ENCODE measurements at places on chromosomes 11 and 22. TPM values are rescaled to one million over a fixed set of nuclear protein-coding genes. Genes with fewer than 3 reads are reported as not detected.

BBS1 gene
- total RNA-seq: 17.7 TPM

DNA sequence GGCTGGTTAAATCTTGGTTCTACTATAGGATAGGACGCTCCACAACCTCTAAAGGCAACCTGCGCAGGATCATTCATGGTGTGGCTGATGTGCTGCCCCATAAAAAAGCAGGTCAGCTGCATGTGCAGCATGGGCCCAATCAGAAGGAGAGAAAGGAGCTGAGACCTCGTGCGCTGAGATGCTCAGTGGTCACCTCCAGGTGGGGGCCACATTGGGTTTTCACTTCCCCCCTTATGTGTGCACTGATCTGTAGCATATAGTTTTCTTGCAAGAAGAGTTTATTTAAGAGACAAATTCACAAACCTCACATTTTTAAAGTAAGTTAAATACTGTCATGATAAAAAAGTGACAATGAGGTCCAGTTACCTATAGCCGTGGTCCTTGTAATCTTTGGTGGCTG lies 24.3 kb downstream of the SERPIND1 start:
- DNase-seq: no peak

DNA sequence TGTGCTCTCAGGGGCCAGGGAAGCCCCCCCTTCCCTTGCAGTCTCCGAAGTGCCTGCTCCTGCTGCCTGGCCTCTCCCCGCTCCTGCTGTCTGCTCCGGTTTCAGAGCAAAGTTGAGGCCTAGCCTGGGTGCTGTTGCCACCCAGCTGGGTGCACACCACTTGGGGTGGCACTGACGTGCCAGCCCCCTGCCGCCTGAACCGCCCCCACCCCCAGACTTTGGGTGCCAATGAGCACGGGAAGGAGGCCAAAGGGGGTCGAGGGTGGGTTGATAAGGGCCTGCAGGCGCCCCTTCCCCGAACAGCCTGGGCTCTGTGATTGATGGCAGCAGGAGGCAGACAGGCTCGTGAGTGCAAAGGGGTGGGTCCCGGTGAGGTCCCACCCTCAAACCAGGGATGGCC lies 48.2 kb downstream of the EMSY start:
- no peak for DNase-seq

DNA sequence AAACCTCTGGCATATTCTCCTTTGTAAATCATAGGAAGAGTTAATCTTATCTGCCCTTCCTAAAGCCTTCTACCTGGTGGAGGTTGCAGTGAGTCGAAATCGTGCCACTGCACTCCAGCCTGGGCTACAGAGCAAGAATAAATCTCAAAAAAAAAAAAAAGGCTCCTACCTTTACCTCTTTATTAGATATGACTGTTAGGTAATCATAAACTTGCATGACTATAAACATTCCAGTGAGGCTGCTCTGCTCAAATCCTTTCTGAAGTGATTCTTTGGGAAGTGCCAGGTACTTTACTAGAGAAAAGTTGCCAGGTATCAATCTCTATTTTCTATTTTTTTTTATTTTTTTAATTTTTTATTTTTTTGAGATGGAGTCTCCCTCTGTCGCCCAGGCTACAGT lies 59.6 kb downstream of the MPPED2 start:
- no peak for DNase-seq

GLB1L2 gene
- total RNA-seq: 8.6 TPM
